ENCODE measurements at places on chromosomes 4 and X.

GRCh38 chrX:63503541-63503940 lies 152.4 kb upstream of the SPIN4 start:
- no peak for DNase-seq

DNA sequence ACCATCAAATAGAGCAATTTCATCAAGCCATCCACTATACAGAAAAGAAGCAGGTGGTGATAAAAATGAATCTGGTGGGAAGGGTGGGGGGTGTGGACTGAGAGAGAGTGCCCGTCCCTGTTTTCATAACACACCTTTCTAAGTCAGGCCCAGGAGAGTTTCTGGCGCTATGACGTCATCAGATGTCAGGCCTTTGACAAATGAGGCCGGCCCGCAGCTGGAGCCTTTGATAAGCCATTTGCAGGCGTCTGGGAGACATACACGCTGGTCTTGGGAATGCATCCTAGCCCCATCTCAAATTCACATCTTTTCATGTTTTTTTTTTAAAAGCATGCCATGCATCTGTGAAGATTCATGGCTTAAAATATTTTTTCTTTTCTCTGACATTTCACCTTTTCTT lies 404.5 kb downstream of the BCOR start:
- no peak for DNase-seq

- no peak for DNase-seq
Measured at GRCh38 chrX:38138900-38139299, 81.8 kb downstream of the SRPX start.

GRCh38 chrX:134161162-134161561 lies 75.8 kb upstream of the CCDC160 start:
- no peak for DNase-seq

- no peak for DNase-seq
Measured at GRCh38 chr4:12120968-12121367, 692.3 kb upstream of the HS3ST1 start.

DNA sequence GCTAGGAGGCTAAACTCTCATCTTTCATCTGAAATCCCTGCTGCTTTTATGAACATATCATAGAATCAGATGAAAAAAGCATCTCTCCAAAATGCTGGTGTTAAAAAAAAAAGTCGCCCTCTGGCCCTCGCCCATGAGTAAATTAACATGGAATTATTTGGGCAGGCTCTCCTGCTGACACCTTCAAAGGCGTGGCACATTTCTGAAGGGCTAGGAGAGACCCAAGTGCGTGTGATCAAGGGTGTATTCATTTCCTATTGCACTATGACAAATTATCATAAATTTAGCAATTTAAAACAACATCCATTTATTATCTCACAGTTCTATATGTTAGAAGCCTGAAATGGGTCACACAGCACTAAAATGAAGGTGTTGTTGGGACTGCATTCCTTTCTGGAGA lies 5.1 kb downstream of the ANXA3 start:
- DNase-seq, result no peak

DNA sequence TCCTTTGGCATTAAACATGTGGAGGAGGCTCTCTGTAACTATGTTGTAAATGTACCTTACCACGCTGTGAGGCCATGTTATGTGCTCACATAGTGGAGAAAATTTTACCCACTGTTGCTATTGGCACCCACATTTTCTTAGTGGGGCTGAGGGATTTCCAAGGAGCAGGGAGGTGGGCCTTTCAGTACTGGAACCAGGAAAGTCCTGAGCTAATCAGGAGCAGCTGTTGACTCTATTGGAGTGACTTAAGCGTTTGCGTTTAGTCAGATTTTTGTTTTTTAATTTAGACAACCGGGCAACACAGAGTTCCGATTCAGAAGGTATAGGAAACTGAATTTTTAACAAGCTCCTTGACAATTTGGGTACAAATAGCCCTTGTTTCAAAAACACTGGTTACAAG lies 30.7 kb upstream of the WDR17 start:
- DNase-seq, result no peak

GRCh38 chr4:26132858-26133257 lies 188.0 kb upstream of the RBPJ start:
- DNase-seq, result no peak

- DNase-seq, result no peak
Measured at GRCh38 chr4:105092356-105092755, 54.3 kb upstream of the TET2 start.

DNA sequence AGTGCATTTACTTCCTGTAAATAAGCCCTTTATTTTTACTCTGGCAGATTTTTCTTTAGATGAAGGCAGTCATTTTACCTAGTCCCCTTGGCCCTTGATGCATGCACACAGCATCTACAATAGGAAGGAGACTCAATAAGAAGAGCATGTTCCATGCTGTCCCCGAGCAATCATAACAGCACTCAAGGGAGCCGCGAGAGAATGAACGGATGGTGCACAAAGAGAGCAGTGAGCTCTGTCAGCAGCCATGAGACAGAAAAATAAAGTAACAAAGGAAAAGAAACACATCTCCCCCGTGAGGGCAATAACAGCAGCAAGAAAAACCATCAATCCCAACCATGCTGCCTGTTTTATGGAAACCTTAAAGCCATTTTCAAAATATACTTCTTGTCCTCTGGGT lies 11.9 kb downstream of the SMIM31 start:
- no peak for DNase-seq

GRCh38 chrX:101383679-101384205 lies 2.2 kb downstream of the BTK start:
- no peak for DNase-seq

DNA sequence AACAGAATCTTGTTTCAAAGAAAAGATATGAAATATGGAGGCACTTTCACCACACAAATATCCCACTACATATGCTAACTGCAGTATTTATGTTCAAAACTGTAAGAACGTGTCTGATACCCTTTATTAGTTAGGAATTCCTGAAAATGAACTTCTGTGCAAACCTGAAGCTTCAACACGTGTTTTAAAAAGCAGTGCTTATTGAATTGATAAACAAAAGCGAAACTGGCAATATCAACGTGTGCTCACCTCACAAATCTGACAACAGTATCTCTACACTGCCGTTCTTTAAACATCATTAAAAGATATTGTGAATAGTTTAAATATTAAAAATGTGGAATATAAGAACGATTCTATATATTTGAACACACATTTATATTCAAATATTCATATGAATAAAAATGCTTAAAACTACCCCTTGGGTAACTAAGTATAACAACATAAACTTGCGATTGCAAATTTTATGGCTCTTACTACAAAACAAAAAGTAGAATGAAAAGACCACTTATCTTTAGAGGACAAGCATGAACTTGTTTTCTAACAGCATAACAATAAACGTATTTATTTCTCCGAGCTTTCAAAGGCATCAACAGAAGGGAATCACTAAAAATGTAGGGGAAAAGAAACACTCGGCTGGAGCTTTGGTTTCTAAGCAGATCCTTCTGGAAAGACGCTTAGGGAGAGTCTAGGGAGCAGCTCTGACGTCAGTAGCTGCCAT lies at the start of gene LRP2BP:
Gene LRP2BP (minus strand): TSS at position 687 of the 718 bp plus-strand sequence. CDS start 17,738 bp downstream, outside the sequence.
- no peak for DNase-seq

DNA sequence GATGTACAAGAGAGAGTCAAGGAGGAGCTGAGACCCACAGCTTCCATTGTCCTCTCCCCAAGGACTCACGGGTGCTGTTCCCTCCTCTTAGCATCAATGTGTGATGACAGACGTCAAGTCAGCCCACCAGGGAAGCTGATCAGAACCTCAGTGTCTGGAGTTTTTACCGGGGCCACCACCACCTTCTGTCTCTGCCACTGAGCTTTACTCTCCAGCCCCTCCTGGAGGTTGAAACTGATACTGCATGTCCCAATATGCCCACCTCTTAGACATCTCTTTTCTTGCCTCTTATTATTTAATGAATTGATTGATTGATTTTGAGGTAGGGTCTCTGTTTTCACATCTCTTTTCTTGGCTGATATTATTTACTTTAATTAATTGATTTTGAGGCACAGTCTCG lies 10.3 kb upstream of the AKAP17A start:
- peak; percentile 90 for DNase-seq

DNA sequence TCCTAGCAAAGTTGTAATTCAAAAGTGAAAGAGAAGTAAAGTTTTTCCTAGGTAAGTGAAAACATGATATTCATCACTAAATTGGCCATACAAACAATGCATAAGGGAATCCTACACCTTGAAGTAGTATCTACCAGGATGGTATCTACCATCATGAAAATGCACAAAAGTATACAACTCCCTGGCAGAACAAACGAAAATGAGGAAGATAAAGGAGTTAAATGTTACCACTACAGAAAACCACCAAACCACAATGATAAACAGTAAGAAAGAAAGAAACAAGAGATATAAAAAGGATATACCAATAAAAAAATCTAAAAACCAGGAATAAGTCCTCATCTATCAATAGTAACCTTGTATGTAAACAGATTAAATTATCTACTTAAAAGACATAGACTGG lies 26.9 kb downstream of the GK2 start:
- no peak for DNase-seq

GRCh38 chr4:173538909-173539445 lies 8.9 kb upstream of the HAND2 start:
- no peak for DNase-seq
